ENCODE measurements at places on chromosomes 16 and 17. TPM values are rescaled to one million over a fixed set of nuclear protein-coding genes. Genes with fewer than 3 reads are reported as not detected.
A peak's percentile ranks its signal among the peaks of the same experiment; 100 is the strongest.

Gene TRPV3
- polyA plus RNA-seq: not detected

Gene KRTAP3-1
- polyA plus RNA-seq: not detected

Gene DRC7
- polyA plus RNA-seq: 0.77 TPM

Gene CDRT15
- polyA plus RNA-seq: not detected

Gene TBC1D3G
- polyA plus RNA-seq: not detected

DNA sequence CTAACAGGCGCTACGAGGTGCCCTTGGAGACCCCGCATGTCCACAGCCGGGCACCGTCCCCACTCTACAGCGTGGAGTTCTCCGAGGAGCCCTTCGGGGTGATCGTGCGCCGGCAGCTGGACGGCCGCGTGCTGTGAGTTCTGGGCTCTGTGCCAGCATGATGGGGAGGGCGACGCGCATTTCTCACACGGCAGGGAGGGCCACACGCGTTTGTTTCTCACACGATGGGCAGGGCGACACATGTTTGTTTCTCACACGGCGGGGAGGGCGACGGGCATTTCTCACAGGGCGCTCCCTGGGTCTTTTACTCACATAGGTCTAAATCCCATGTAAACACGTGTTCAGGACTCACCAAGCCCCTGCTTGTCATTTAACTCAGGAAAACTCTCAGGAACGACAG lies 4.4 kb downstream of the GAA start:
- no peaks in the 10 kb centered on the region for H3K36me3 ChIP-seq
- no peak for DNase-seq
- H3K4me1 ChIP-seq: peaks cover 8% of the 10 kb centered on the region
- no peak overlapping the region for H3K4me3 ChIP-seq

GRCh38 chr17:33403194-33403593 lies 110.1 kb upstream of the ASIC2 start:
- no peak overlapping the region for H3K27ac ChIP-seq
- no peaks in the 10 kb centered on the region for H3K27me3 ChIP-seq
- no peaks in the 10 kb centered on the region for H3K36me3 ChIP-seq
- no peak overlapping the region for H3K4me3 ChIP-seq

DNA sequence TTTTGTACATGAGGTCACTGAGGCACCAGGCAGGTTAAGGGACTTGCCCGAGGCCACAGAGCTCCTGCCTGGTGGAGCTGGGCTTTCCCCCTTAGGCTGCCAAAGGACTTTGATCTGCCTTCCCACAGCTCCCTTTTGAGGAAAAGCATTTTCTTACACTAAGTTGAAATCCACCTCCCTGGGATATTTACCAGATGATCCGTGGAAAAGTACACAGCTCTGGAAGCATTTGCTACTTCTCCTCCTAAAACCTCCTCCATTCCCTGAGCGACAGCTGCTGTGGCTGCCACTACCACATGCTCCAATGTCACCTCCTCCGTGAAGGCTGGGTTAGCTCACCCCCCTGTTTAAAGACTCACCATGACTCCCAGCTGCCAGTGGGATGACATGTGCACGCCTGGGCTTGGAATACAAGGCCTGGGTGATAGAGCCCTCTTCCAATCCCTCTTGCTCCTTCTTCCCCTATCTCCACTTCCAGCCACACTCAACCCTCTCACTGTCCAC lies 1.2 kb upstream of the MPRIP start:
- H3K4me1 ChIP-seq: peaks cover 28% of the 10 kb centered on the region
- no peaks in the 10 kb centered on the region for H3K27me3 ChIP-seq
- no peak overlapping the region for H3K27ac ChIP-seq
- H3K36me3 ChIP-seq: no peaks in the 10 kb centered on the region
- no peak overlapping the region for H3K4me3 ChIP-seq

GRCh38 chr17:69466905-69467667 lies 52.6 kb downstream of the MAP2K6 start:
- peak overlapping the region; percentile 65 for H3K27ac ChIP-seq
- no peaks in the 10 kb centered on the region for H3K27me3 ChIP-seq
- H3K36me3 ChIP-seq: no peaks in the 10 kb centered on the region
- peak; percentile 92 for DNase-seq

DNA sequence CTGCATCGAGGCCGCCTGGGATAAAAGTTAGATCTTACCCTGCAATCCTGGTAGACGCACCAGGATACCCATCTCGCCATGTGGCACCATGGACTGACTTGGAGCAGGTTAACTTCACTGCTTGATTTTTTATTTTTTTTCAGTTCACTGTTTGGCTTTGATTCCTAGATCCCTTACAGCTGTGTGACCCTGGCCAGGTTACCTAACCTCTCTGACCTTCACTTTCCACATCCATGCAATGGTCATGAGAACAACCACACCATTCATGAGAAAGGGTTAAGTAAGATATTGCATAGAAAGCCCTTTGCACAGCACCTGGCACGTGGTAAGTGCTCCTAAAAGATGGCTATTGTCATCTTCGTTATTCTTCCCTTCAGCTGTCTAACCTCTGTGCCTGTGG lies 230.5 kb downstream of the SOX9 start:
- H3K4me3 ChIP-seq: no peak overlapping the region
- no peaks in the 10 kb centered on the region for H3K4me1 ChIP-seq
- DNase-seq: no peak
- H3K36me3 ChIP-seq: no peaks in the 10 kb centered on the region
- H3K27me3 ChIP-seq: no peaks in the 10 kb centered on the region

- H3K4me3 ChIP-seq: no peak overlapping the region
- H3K36me3 ChIP-seq: no peaks in the 10 kb centered on the region
- H3K27me3 ChIP-seq: no peaks in the 10 kb centered on the region
- H3K4me1 ChIP-seq: no peaks in the 10 kb centered on the region
Observed at GRCh38 chr16:52755396-52755795, 208.5 kb upstream of the TOX3 start.

- H3K36me3 ChIP-seq: no peaks in the 10 kb centered on the region
- no peak for DNase-seq
- no peak overlapping the region for H3K4me3 ChIP-seq
- H3K27me3 ChIP-seq: peaks cover 8% of the 10 kb centered on the region
- H3K4me1 ChIP-seq: no peaks in the 10 kb centered on the region
- H3K27ac ChIP-seq: no peak overlapping the region
Observed at GRCh38 chr17:6374271-6374691, 60.6 kb downstream of the AIPL1 start.

- no peak overlapping the region for H3K27ac ChIP-seq
- no peak for DNase-seq
Observed at GRCh38 chr17:79742951-79743476, 12.3 kb downstream of the ENPP7 start.

GRCh38 chr16:57791195-57791892 lies 10.9 kb downstream of the KIFC3 start:
- no peaks in the 10 kb centered on the region for H3K4me1 ChIP-seq
- DNase-seq: no peak
- H3K36me3 ChIP-seq: peaks cover 26% of the 10 kb centered on the region

GRCh38 chr16:85995541-85996423 lies 96.8 kb downstream of the IRF8 start:
- H3K4me3 ChIP-seq: no peak overlapping the region
- no peak overlapping the region for H3K27ac ChIP-seq
- no peaks in the 10 kb centered on the region for H3K4me1 ChIP-seq
- no peaks in the 10 kb centered on the region for H3K27me3 ChIP-seq
- no peaks in the 10 kb centered on the region for H3K36me3 ChIP-seq

Data from endothelial cell of umbilical vein (primary cell).